ENCODE measurements at places on chromosomes 6 and 20. TPM values are rescaled to one million over a fixed set of nuclear protein-coding genes. Genes with fewer than 3 reads are reported as not detected.

The PRDM13 gene
- not detected for total RNA-seq

- no peaks in the 10 kb centered on the region for H3K36me3 ChIP-seq
- H3K4me3 ChIP-seq: no peak overlapping the region
- peaks cover 38% of the 10 kb centered on the region for H3K4me1 ChIP-seq
- no peak for DNase-seq
- H3K27ac ChIP-seq: no peak overlapping the region
- H3K27me3 ChIP-seq: no peaks in the 10 kb centered on the region
These were observed 62.8 kb downstream of the JARID2 start for GRCh38 chr6:15308435-15309213.

DNA sequence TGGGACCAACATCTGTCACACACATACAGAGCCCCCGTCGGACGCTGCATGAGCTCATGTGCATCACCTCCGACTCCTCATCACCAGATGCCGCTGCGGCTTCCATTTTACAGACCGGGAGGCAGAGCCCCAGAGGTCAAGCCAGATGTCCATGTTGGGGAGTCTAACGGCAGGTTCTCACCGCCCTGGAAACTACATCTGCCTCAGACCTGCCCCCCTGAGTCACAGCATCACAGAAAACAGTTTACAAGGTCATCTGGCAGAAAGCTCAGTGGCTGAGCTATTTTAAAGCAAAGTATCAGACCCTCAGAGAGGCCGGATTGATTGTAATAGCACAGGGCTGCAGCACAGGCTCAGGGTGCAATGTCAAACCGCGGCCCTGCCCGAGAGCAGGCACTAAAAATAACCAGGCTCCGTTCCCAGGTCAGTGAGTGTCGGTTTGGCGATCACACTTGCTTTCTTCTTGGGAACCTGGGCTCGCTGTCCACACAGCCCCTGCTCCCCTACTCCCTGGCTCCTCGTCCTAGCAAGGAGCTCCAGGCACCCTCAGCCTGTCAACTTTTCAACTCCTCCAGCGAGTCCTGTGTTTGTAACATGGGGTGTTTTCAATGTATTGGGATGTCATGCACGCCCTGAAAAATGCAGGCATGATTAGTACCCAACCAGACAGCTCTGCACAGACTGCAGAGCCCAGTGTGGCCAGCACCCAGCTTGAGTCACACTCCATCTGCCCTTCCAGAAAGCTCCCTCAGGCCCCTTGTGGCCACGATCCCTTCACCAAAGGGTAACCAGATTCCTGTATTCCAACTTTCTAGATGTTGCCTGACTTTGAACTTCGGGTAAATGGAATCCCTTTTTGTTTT lies 264.5 kb downstream of the CDH4 start:
- no peak overlapping the region for H3K27ac ChIP-seq
- H3K36me3 ChIP-seq: no peaks in the 10 kb centered on the region
- DNase-seq: no peak
- H3K4me3 ChIP-seq: no peak overlapping the region
- H3K27me3 ChIP-seq: no peaks in the 10 kb centered on the region
- H3K4me1 ChIP-seq: no peaks in the 10 kb centered on the region

The OPRL1 gene
- 1.1 TPM for total RNA-seq
